ENCODE measurements at places on chromosomes 11 and 22.

DNA sequence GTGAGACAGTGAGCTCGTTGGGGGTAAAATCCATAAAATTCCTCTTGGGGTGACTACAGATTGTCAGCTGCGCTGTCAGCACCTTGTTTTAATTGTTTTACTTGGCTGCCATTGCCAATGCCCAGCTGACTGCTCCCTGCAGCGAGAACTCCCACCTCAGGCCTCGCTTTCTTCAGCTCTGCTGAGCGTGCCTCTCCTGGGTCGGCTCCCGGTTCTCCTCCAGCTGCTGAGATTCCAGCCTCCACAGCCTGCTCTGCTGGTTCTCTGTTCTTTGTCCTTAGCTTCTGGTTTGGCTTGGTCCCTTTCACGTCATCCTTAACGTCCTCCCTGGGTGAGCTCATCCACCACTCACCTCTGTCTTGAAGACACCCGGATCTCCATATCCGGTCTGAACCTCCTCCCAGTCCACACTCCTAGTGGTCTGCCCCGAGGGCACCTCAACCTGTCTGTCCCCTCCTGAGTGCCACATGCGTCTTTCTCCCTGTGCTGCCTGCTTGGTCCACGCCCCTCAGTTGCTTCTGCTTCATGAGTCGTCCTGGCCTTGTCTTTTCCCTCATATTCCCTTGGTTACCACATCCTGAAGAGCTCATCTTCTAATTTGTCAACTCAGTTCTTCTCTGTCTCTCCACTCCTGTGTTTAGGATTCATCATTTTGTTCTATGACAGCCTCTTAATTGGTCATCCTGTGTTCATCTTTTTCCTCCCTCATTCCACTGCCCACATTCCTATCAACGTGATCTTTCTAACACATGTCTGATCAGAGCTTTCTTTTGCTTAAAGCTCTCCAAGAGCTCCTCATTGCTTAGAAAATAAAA, 35.6 kb downstream of the BMAL1 start:
- DNase-seq, result no peak

DNA sequence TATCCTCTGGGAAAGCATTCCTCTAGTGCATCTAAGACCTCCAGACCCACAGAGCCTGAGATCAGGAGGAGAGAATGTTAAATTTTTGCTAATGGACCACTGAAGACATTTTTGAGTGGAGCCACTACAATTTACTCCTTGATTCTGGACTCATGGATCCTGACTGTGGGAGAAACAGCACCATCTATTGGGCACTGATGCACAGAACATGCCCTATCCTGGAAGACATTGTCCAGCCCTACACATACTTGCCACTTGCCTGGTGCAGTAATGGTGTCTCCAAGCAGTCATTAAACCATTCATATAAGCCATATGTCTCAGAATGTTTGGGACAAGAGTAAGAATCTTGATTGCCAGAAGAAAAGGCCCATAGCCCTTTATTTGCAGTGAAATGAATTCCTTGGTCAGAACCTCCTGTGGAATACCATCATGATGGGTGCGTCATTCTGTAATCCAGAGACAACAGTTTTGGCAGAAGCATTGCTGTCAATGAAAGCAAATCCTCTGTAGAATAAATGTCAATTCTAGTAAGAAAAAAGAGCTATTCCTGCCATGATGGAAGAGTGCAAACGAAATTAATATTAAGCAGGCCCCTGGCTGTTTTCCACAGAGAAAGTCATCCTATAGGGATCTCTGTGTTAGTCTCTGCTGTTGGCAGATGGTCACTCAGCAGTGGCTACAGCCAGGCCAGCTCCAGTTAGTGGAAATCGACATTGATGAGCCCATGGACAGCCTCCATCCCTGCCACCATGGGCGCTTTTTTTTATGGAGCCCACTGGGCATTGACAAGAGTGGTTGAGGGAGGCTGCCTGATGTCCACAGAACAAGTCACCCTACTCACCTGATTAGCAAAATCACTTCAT, 43.5 kb downstream of the GGTLC2 start:
- DNase-seq, result no peak

GRCh38 chr11:46896719-46897406, 21.5 kb downstream of the LRP4 start:
- DNase-seq, result no peak

DNA sequence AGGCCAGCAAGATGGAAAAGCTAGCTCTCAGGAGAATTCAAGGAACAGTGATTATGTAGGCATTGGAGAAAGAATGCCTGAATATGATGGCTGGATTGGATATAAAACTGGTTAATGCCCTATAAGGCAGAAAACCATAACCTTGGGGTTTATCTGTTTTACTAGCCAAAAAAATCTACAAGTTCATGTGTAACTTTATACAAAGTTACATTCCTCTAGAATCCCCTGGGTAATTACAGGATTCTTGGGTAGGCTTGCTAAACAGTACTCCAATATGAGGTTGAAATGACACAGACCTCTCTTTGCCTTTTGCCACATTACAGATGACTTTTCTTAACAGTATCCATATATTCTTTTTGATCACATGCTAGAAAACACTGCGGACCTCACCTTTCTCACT, 26.0 kb downstream of the TSPAN18 start:
- DNase-seq, result no peak

DNA sequence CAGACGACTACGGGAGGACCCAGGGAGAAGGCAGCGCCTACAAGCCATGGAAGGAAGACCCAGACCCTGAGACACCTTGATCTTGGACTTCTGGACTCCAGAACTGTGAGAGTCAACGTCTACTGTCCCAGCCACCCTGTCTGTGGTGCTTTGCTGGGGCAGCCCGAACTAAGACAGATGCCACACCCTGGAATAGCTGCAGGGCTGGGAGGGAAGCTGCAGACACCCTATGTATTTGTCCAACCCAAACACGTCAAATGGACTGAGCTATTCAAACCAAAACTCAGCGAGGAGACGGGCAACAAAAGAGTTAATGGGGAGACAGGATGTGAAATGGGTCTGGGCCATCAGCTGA, 169.3 kb downstream of the CTTN start:
- DNase-seq, result no peak

DNA sequence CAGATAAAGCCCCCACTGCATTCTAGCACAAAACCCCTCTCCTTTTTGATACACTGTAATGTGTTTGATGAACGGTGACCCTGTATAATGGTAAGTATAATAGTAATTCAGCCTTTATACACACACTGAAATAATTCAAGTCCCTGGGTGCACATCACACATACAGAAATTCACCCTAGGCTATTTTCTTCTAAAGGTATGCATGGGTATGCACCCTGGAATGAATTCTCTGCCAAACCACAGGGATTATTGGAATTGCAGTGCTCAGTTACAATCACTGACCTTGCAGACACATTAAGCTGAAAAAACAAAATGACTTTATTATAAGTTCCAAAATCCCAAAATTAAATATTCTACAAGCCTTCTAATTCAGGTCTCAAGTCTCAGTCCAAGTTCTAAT, 245.9 kb upstream of the FAT3 start:
- DNase-seq, result no peak

GRCh38 chr11:65066315-65066714, 8.0 kb upstream of the NAALADL1 start:
- no peak for DNase-seq

DNA sequence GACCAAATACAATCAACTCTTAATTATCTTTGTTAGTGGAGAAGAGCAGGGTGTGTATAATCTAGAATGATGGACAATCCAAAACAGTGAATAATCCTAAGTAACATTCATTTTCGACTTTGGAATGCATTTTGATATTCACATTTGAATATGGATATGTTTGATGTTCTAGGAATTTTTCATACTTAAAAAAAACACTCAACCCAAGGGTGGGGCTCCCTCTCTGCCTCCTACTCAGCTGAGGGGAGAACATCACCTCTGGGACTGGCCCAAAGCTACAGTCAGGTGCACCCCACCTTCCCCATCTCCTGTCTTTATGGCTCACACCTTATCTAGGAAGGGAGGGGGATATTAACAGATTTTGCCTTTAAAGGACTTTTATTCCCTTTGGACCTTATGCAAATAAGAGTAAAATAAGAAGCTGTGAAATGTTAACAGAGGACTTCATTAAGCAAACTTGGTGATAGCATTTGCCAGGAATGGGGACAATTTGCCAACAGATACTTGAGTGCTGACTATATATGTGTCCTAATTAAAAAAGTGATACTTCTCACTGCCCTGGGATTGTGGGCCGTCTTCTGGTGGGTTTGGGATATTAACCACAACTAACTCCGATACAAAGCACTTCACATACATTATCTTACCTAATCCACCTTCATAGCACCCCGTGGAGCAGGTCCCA, 187.0 kb downstream of the ST3GAL4 start:
- DNase-seq, result no peak

GRCh38 chr11:1391165-1392075, 1.7 kb downstream of the BRSK2 start:
- no peak for DNase-seq

- DNase-seq, result no peak
These were observed 14.3 kb upstream of the ACCSL start for GRCh38 chr11:44033411-44033850.

DNA sequence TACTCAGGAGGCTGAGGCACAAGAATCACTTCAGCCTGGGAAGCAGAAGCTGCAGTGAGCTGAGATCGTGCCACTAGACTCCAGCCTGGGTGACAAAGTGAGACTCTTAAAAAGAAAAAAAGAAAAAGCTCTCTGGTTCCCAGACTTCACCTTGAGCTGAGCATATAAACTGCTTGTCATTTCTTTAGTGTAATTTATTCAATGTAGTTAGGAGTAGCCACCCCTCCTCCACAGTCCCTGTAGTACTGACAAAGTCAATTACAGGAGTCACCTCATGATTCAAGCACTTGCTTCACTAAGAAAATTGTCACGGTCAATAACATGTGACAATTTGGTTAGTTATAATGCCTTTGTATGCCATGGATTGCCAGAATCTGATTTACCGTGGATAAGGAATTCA, 7.2 kb downstream of the OR4D10 start:
- no peak for DNase-seq

GRCh38 chr11:67588136-67588503, 4.5 kb downstream of the GSTP1 start:
- DNase-seq, result no peak

- DNase-seq, result no peak
These were observed 1.1 kb downstream of the YWHAH start for GRCh38 chr22:31945443-31945855.

DNA sequence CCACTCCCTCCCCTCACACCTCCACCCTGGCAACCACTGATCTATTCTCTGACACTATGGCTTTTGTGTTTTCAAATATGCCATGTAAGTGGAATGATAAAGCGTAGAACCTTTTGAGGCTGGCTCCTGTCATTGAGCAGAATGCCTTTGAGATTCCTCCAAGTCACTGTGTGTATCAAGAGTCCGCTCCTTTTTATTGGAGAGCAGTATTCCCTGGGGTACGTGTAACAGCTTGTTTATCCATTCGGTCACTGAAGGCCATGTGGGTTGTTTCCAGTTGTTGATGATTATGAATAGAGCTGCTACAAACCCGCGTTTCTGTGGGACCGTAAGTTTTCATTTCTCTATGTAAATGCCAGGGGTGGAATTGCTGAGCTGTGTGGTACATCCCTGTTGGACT, 10.3 kb downstream of the TP53I11 start:
- no peak for DNase-seq

DNA sequence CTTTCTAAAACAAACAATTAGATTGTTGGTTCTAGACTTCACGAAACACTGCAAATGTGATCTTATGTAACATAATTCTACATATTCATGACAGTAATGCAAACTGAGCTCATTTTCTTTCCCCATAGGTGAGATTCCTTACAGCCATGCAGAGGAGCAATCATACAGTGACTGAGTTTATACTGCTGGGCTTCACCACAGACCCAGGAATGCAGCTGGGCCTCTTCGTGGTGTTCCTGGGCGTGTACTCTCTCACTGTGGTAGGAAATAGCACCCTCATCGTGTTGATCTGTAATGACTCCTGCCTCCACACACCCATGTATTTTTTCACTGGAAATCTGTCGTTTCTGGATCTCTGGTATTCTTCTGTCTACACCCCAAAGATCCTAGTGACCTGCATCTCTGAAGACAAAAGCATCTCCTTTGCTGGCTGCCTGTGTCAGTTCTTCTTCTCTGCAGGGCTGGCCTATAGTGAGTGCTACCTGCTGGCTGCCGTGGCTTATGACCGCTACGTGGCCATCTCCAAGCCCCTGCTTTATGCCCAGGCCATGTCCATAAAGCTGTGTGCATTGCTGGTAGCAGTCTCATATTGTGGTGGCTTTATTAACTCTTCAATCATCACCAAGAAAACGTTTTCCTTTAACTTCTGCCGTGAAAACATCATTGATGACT, 1.5 kb downstream of the OR9G1 start:
- DNase-seq, result no peak

- no peak for DNase-seq
These were observed 30.7 kb downstream of the WEE1 start for GRCh38 chr11:9604134-9604533.

GRCh38 chr11:75439495-75440120, 6.6 kb upstream of the KLHL35 start:
- no peak for DNase-seq

DNA sequence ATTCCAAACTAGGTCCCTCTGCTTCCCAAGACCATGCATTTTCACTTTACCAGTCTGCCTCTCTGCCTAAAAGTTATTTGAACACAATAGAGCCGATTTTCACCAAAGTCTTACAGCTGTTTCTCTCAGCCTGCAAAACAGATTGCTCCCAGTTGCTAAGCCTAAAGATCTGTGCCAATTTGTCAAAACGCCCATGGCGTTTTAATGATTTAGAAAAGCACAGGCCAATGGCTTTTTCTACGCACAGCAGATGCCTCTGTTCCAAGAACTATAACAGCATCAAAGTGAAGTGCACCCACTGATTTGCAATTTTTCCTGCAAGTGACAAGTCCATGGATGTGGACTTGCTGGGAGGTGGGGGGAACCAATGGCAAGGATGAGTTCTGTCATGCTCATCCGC, 173.9 kb upstream of the SYN3 start:
- no peak for DNase-seq

GRCh38 chr22:23245799-23246136, 65.5 kb downstream of the BCR start:
- no peak for DNase-seq

DNA sequence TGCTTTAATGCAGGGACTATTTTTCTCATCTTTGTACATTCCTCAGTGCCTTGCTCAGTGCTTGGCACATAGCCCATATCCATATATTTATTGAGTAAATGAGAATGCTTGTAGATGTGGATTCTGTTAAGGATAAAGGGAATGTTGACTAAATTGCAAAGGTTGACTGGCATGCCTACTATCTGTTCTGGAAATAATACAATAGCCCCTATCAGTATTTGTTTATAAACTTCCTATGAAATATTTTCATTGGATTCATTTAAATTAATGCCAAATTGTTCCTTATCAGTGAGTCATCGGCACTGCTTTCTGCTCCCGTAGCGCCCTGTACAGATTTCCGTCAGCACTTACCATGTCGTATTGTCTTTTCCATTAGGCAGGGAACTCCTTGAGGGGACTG, 8.0 kb downstream of the RNF121 start:
- DNase-seq, result no peak
